ENCODE measurements at places on chromosomes 2 and 18.

- no peak for DNase-seq
These were observed 606 bp downstream of the AGBL5 start for GRCh38 chr2:27051902-27052645.

- DNase-seq, result no peak
These were observed 1.7 kb downstream of the OBSL1 start for GRCh38 chr2:219569635-219570034.

GRCh38 chr2:16393500-16394071, 272.0 kb downstream of the CYRIA start:
- DNase-seq, result no peak

- no peak for DNase-seq
These were observed 69.0 kb upstream of the FAM110C start for GRCh38 chr2:115303-115702.

DNA sequence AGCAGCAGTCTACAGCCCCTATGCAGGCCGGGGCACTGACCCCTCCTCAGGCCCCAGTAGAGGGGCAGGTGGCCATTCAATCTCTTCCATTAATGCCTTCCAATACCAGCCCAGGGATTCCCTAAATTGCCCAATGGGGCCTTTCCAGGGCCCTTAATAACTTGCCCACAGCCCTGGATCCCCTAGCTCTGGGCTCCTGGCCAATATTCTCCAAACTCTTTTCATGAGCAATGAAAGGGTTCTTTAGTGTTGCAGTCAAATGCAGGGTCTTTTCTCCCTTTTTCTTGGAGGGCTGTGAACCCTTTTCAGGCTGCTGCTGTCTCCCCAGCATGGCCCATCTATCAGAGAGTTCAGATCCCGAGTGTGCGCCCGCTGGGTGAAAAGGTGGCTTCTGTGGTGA, 41.3 kb upstream of the SLC1A4 start:
- DNase-seq, result no peak

- DNase-seq, result no peak
These were observed 818.0 kb upstream of the ACVR2A start for GRCh38 chr2:147026664-147027295.

DNA sequence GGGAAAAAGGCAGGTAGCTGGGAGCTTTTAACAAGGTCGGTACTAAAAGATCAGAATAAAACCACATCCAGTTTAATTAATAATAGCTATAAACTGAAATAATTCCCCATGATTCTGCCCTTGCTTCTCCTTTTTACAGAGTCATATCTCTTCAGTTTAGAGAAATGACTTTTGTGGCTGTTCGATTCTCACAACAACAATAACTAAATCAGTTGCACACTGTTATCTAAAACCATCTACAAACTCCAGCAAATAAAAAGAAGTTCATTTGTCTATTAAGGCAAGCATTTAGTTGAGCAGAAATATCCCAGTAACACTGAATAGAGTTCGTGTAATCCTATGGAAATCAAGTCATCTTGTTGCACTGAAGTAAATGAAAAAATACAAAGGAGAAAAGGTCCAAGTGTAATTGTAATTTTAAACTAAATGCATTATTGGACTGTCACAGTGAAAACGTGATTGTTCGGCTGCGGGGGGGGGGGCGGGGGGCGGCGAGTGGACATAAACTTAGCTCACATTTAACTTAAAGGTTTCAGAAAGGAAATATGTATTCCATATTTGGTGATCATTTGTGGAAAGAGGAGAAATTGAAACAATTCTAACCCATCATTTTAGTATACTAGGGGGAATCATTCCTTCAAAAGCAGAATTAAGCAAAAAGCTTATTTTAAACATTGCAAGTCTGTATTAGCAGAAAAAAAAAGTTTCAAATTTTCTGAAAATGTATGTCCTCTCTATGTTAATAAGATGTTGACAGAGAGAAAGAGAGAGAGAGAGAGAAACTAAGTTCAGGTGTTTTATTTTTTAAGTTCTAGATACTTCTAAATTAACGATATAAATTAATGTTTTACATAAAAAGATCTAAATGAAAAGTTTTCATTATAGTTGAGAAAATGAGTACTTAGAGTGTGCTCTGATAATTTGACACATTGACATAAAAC, 144.5 kb downstream of the MEIS1 start:
- no peak for DNase-seq

GRCh38 chr2:106115250-106115649, 78.9 kb downstream of the UXS1 start:
- DNase-seq, result no peak

- DNase-seq, result no peak
These were observed 92.4 kb upstream of the ZFP36L2 start for GRCh38 chr2:43318791-43319190.

GRCh38 chr2:220192994-220193753, 565.7 kb downstream of the SLC4A3 start:
- DNase-seq, result no peak

GRCh38 chr18:2508678-2509077, 62.6 kb downstream of the METTL4 start:
- DNase-seq, result no peak

GRCh38 chr2:105756435-105756834, 11.7 kb downstream of the NCK2 start:
- DNase-seq, result no peak

GRCh38 chr2:55486426-55486825, 33.1 kb upstream of the CFAP36 start:
- DNase-seq, result no peak

GRCh38 chr2:224520064-224520463, 65.1 kb downstream of the CUL3 start:
- DNase-seq, result peak; percentile 13

DNA sequence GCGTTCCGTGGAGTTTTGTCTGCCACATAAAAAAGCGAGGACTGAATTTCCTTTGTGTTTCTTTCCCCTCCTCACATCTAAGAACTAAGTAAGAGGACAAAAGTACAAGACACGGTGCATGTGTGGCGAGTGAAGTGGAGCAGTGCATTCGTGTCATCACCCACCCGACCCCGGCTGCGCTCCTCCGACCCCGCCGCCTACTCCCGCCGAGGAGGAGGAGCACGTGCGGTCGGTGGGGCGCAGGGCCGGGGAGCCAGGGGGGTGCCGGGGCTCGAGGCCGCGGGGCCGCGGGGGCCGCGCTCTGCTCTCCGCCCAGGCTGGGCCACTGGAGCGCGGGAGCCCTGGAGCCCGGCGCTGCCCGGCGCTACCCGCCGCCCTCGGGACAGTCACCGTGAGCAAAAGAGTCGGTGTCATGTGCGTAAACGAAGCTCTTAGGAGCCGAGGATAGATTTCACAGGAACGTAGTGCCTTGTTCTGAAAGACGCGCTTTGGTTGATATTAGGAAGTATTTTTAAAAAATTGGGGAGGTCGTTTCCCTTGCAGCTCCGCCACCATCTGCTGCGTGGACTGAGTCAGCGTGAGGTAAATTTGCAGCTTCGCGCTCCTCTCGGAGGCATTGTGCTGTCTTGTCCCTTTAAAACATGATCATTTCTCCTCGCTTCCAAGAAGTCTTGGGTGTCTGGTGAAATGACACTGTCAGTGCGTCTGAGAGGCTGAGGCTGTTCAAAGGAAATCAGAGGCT, 11.0 kb downstream of the TBR1 start:
- no peak for DNase-seq

- DNase-seq, result peak; percentile 75
These were observed 73.2 kb downstream of the LRRFIP1 start for GRCh38 chr2:237700512-237701032.

GRCh38 chr2:10017313-10017941, 25.9 kb upstream of the KLF11 start:
- DNase-seq, result no peak

- no peak for DNase-seq
These were observed 76.6 kb downstream of the CPO start for GRCh38 chr2:207015901-207016300.

- DNase-seq, result no peak
These were observed 137.6 kb upstream of the SPATS2L start for GRCh38 chr2:200168641-200169555.

DNA sequence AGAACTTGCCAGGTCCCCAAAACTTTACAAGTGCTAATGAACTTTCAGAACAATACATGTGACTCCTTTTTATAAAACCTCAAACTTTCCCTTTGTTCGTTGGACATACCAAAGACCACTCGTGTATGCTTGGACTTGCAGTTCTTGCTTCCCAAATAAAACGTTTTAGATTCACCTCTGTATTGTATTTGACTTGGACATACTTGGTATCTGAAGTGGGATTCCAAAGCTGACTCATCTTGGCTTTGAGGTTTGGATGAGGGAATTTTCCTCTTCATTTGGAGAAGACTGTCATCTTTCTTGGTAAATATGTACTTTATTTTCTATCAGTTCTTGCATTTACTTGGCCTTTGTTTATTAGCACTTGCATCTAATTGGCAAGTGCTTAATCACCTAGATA, 8.0 kb upstream of the CYB5A start:
- DNase-seq, result no peak

GRCh38 chr2:190763901-190764514, 115.1 kb downstream of the NAB1 start:
- DNase-seq, result no peak

- DNase-seq, result no peak
These were observed 63.3 kb downstream of the FAM228A start for GRCh38 chr2:24238158-24238557.

DNA sequence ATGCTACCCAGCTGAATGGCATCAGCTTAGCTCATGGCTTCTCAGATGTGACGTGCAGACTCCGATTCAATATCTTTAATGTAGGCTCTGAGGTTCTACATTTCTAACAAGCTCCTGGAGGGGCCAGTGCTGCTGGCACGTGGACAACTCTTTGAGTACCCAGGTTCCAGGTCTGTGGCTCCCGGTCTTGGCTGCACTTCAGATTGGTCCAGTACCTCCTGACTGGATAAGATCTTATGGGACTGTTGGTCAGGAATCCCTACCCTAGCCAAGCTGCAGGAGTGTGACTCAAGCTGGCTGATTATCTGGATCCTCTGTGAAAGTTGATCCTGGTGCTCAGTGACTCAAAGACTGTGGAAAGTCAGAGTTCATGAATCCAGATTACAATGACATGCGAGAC, 222.1 kb downstream of the ANKRD30B start:
- DNase-seq, result no peak

DNA sequence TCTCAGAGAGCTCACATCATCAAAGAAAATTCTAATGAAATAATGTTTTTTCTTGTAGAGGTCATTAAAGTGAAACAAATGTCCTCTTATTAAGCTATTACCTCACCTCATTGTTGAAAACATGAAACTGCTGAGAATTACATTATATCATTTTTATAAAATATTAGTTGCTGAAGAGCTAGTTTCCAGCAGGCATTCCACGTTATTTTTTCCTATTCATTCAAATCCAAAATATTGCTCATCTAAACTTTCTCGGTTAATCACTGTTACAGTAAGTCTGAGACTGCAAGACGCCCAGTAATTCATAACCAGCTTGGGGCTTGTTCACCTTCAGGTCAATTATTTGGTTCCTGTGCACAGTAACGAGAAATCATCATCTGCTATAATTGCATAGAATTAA, 138.5 kb upstream of the RASGRP3 start:
- no peak for DNase-seq

- no peak for DNase-seq
These were observed 97.7 kb downstream of the TMEM17 start for GRCh38 chr2:62408241-62408677.

GRCh38 chr2:26588576-26588975, 52.6 kb downstream of the CIB4 start:
- no peak for DNase-seq
